GM13977 (cell line): ENCODE measurements at places on chromosomes 6 and 20.

GRCh38 chr6:16493802-16494201 lies 255.4 kb downstream of the GMPR start:
- DNase-seq = no peak

DNA sequence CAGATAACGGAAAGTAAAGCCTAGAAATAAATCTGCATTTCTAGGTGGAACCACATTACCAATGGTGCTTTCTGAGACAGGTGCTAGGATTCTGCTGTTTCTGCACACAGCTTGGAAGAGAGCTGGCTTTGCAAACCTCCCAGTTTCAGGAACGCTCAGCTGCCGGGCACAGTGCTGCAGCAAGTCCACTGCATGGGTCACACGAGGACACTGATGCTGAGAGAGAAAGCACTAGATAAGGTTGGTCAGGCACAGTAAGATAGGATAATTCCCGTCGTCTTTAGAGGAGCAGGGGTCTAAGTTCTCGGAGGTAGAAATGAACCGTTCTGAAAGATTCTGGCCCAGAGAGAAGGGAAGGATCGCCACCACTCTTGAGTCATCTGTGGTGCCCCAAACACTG lies 11.0 kb downstream of the UNC93A start:
- DNase-seq = no peak

DNA sequence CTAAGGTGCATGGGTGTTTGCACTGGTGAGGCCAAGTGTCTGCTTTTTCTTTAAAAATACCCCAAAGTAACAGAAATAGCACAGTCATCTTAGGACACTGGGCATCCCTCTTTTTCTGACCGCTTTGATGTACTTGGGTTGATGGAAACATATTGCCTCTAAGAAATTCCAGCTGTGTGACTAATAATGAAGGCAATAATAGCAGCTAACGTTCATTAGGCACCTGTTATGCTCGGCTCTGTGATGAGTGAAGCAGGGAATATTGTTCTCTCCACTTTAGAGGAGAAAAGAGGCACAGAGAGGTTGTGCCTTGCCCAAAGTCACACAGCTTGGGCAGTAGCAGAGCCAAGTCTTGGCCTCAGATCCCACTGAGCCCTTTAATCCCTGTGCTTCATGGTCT lies 100.7 kb downstream of the F13A1 start:
- no peak for DNase-seq

DNA sequence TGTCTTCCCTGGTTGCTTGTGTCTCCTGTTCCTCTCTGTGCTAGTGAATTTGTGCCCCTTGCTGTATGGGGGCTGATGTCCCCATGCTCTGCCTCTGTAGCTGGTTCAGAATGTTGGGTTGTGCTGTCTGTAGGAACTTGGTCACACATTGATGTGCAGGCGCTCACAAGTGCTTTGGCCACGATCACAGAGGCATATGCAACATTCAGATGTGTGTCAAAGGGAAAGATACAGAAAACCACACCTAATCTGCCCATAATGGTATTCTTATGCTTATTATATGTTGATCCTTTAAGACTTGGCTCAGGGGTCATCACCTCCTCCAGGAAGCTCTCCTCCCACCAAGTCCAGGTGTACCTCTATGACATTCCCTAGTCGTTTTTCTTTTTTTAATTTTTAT lies 17.1 kb upstream of the DHX35 start:
- no peak for DNase-seq

GRCh38 chr20:10469599-10469998 lies 34.5 kb downstream of the SLX4IP start:
- DNase-seq = peak; percentile 40

DNA sequence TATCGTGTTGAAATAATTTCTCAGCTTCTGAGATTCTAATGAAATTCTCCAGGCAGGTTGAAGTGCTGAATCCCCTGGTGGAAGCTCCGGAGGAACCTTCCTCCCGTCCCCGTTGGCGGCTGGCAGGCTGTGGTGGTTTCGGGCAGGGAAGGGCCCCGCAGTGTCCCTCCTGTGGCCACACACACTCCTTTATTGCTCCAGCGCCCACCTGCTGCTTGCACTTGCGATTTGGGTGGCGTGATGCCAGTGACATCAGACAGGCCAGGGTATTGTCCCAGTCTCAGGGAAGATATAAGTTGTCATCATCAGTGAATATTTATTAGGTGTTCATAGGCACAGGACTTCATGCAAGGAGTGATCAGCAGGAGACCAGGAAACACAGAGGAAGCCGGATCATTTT lies 530.4 kb downstream of the QKI start:
- no peak for DNase-seq

DNA sequence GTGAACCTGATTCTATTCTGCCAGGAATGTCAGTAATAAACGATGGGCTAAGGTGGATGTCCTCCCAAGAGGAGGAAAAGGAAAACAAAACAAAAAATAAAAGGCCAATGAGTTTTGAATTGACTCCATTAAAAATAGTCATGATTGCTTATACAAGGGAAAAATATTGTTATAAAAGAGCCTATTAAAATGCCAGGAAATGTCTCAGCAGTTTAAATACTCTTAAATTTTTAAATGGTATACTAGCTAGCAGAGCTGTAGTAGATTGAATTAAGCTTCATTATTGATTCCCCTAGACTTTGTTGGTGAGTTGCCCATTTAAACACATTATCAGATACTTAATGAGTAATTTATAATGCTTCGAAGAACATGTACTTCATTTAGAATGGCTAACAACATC lies 990.9 kb upstream of the GJE1 start:
- DNase-seq = no peak

GRCh38 chr6:110878751-110879522 lies 4.4 kb downstream of the AMD1 start:
- no peak for DNase-seq

DNA sequence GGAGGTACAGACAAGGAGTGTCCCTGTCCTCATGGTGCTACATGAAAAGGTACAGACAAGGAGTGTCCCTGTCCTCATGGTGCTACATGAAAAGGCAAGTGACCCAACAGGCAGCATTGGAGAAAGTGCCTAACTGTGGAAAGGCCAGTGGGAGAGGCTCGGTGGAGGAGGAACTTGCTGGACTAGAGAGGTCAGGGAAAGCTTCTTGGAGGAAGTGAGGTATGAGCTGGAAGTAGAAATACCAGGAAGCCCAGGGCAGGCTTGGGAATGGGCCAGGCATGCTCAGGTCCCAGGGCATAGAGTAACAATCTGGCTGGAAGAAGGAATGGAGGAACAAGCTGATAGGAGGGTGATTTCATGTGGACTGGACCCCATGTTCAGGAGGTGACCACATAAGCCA lies 59.8 kb upstream of the FNDC1 start:
- DNase-seq = no peak

DNA sequence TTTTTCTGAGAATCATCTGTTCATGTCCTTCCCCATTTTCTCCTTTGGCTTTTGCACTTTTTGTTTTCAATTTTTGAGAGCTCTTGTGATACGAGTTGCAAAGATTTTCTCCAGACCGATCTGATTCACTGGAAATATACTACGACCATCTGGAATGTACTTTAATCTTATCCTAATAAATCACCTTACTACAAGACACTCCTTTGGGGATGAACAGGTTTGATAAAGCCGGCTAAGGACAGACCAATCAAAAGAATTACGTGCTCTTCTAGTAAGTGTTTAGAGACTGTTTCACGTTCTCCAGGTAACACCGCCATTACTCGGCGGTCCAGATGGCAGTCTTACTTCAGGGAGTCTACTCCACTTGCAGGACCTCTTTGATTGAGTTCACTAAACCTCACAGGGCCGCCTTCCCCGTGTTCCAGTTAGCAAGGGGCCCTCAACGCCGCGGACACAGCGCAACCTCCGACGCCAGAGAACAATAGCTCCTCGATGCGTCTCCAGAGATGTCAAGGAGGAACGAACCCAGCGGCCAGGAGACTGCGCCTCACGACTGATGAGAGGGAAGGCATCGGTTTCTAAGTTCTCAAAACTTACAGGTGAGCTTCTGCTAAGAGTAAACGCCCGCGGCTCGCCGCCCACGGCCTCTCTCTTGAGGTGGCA lies 920 bp upstream of the WTAP start:
- DNase-seq = no peak

DNA sequence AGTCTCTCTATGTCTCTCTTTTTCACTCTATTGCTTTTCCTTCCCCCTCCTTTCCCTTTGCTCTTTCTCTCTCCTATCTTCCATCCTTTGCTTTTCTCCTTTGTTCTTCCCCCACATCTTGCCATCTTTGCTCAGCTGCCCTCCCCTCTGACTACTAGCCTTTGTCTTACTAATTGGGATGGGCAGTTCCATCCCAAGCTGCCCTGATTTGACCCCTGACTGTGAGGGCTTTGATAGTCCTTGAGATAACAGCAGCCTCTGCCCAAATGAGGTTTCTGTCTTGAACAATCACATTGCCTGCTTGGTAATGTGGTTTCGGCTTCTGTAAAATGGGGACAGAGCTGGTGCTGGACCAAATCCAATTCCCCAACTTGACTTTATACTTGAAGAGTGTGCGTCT lies 327.7 kb downstream of the DHX35 start:
- DNase-seq = no peak

DNA sequence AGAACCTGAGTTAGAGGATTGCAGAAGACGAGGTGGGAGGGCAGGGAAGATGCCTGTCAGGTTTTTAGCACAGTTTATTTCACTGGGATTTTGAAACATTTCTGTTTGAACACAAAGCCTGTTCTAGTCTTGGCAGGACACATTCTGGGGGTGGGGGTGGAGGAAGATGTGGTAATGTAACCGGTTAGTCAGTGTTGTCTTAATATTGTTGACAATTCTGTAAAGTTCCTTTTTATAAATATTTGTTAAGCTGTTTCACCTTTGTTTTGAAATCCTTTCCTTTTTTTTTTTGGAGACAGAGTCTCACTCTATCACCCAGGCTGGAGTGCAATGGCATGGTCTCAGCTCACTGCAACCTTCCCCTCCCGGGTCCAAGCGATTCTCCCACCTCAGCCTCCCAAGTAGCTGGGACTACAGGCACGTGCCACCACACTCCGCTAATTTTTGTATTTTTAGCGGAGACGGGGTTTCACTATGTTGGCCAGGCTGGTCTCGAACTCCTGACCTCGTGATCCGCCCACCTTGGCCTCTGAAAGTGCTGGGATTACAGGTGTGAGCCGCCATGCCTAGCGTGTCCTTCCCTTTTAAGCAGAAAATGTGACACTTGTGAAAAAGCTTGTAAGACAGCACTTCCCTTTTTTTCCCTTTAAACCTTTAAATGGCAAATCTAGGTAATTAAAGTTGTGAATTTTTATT lies 20.2 kb downstream of the SLC9A8 start:
- DNase-seq = no peak

DNA sequence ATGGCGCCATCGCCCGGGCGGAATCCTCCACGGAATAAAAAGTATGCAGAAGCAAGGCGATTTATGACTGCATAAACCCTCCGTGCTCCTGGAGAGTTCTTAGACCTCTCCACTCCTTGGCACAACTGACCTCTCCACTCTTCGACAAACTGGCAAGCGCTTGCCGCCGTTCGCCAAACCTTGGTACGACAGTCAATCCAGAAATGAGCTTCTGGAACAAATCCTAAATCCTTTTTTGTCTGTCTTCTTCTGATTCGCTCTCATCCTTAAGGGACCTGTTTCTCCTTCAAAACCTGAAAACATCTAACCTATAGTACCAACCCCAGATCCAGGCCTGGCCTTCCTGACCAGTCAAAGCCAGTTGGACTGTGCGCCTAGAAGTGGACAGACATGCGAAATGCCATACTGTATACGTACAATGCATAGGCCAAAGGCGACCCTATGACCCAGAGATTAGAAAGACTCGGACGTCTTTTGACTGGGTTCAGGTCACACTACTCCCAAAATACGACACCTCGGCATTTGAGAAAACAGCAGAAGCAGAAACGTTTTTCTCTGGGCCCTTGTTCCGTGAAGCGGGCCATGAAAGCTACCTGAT lies 59.4 kb downstream of the TRIM27 start:
- peak; percentile 49 for DNase-seq

DNA sequence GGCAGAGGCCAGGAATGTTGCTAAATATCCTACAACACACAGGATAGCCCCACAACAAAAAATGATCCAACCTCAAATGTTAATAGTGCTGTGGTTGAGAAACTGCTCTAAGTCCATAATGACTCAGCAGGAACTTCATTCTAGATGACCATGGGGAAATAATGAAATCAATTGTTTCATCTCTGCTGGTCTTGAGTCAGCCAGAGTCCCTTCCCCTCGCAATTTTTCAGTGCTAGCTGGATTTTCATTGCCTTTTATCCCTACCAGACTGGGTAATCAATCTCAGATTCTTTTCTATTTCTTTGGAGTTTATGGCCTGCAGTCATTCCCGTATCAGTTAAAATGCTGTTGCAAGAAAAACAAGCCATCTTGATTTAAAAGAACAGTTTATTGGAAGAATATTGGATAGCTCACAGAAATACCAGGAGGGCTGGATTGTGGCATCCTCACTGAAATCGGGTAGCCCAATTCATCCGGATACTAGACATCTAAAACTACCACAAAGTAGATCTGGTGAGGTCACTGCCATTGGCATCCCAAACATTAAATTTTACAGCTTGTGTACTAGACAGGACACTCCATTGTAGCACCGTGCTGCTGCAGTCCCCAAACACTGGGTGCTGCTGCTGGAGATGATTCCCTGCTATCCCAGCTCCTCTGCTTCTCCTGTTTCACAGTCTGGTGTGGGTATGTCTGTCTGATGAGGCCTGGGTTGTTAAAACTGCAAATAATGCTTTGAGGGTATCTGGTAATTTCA lies 30.3 kb upstream of the POPDC3 start:
- no peak for DNase-seq

DNA sequence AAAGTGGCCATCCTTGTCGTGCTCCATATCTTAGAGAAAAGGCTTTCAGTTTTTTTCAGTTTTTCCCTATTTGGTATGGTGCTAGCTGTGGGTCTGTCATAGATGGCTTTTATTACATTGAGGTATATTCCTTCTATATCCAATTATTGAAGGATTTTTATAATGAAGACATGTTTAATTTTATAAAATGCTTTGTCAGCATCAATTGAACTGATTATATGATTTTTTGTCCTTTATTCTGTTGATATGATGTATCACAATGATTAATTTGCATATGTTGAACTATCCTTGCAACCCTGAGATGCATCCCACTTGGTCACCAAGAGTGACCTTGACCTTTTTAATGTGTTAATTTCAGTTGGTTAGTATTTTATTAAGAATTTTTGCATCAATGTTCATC lies 55.1 kb upstream of the VGLL2 start:
- no peak for DNase-seq

- peak; percentile 91 for DNase-seq
These were observed 1.2 kb downstream of the TRIB3 start for GRCh38 chr20:381581-382290.

GRCh38 chr6:146819596-146820320 lies 221.0 kb downstream of the ADGB start:
- DNase-seq = no peak

DNA sequence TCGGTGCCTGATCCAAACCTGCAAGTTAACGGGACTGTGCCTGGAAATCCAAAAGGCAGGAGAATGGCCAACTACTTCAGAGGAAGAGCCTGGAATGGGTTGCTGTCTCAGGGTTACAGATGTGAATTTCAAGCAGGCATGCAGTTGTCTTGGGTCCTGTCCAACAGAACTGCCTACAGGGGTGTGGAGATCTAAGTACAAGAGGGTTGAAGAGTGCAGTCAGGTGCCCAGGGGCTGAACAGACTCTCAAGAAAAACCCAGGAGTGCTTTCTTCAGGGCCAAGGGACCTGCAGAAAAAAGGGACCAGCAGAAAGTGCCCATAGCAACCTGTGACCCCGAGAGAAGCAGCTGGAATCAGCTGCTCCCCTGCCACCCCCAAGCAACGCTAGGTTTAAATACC lies 71.0 kb downstream of the PREP start:
- no peak for DNase-seq
